SJSA1 (cell line): ENCODE measurements at places on chromosomes 3 and 15. TPM values are rescaled to one million over a fixed set of nuclear protein-coding genes. Genes with fewer than 3 reads are reported as not detected.
A peak's percentile ranks its signal among the peaks of the same experiment; 100 is the strongest.

Gene CCDC191
- total RNA-seq = 0.39 and 7.4 TPM in 2 replicates

Gene FBXW12
- total RNA-seq = not detected in 2 replicates

Gene WNT5A
- 18.6 and 18.8 TPM in 2 replicates for total RNA-seq

DNA sequence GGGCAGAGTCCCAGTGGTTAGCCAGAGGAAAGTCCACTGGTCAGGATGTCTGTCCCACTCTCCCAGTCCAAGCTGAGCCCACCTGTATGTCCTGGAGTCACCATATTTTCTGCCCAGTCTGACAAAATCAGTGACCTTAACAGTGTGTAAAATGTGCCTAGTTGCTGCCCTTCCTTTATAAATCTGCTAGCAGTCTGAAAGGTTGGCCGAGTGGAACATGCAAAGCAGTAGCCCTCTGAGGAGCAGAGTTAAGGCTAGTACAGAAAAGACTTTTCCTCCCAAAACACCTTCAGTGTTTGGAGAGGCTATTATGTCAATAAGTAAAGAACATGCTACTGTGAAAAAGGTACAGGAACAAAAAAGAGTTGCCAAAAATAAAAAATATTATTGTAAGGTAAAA is 15.3 kb downstream of the TTC21A start:
- no peak for DNase-seq

- no peak for DNase-seq
These were observed 169.0 kb downstream of the OPA1 start for GRCh38 chr3:193761969-193762368.

DNA sequence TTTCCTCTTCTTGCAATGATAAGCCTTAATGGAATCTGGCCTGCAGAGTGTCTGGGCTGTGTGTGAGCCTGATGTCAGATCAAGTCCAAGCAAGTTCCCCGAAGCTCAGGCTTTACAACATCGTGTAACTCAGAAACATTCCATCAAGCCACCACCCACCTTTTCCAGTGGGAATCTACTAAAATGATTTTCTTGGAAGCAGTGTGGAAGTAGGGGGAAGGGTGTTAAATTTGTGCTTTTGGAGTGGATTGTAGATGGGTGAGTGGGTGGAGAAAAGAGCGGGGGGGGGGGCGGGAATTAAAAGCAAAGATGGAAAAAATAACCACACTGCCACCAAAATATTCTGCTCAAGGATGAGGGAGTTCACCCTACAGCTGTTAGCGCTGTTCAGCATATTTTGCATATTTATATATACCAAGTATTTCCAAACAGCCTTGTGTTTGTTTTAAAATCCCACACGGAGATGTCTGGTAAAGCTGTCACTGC is 53.6 kb downstream of the VGLL3 start:
- DNase-seq = peak; percentile 35

- DNase-seq = no peak
These were observed 7.6 kb downstream of the NEIL1 start for GRCh38 chr15:75354454-75354853.

DNA sequence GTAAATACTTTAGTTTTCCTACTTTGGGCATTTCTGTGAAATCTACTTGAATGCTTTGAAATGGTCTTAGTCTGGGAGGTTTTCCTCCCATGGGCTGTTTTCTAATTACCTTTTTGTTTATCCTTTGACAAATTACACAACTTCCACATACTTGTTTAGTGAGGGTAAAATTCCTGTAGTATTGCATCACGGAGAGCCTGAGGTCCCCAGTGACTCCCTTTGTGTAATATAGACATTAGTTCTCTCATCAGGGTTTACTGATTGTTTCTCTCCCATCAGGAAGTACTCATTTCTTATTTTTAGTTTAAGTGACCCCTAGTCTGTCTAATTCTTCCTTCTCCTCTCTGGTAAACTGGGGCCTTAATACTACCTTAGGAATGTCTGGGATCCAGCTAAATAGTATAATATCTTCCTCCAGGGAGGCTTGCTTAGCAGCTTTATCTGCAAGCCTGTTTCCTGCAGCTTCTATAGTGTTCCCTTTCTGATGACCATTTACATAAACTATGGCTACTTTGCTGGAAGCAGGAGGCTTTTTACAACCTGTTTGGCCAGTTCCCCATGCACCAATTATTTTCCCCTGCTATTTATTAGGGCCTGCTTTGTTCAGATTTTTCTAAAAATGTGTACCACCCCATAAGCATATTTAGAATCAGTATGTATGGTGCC is 87.2 kb upstream of the XCR1 start:
- peak; percentile 89 for DNase-seq

- no peak for DNase-seq
These were observed 138.9 kb upstream of the SGO1 start for GRCh38 chr3:20324664-20325478.

- no peak for DNase-seq
These were observed 59.9 kb upstream of the MCF2L2 start for GRCh38 chr3:183488343-183488742.

DNA sequence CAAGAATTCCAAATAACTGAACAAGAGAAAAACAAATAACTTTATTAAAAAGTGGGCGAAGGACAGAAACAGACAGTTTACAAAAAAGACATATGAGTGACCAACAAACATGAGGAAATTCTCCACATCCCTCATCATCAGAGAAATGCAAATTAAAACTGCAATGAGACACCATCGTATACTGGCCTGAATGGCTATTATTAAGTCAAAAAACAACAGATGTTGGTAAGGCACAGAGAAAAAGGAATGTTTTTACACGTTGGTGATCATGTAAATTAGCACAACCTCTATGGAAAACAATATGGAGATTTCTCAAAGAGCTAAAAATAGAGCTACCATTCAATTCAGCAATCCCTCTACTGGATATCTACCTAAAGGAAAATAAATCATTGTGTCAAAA is 1260.4 kb upstream of the ALCAM start:
- no peak for DNase-seq

- DNase-seq = no peak
These were observed 483.2 kb upstream of the SGO1 start for GRCh38 chr3:20669184-20669583.

DNA sequence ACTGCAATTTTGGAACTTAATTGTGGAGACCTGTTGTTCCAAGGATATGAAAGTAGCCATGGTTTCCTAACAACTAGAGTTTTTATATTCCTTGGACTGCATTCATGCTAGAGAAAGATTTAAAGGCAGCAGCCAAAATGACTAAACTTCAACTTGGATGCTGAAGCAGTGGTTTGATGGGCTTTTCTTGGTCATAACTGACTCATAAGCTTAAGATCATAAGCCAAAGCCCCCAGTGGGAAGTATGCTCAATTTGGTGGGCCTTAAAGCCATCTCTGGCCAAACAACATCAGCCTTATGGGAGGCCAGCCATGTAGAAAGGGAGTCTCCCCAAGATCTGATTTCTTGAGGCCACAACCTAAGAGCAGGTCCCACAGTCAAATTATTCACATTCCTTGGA is 80.2 kb downstream of the ZNF280D start:
- no peak for DNase-seq

DNA sequence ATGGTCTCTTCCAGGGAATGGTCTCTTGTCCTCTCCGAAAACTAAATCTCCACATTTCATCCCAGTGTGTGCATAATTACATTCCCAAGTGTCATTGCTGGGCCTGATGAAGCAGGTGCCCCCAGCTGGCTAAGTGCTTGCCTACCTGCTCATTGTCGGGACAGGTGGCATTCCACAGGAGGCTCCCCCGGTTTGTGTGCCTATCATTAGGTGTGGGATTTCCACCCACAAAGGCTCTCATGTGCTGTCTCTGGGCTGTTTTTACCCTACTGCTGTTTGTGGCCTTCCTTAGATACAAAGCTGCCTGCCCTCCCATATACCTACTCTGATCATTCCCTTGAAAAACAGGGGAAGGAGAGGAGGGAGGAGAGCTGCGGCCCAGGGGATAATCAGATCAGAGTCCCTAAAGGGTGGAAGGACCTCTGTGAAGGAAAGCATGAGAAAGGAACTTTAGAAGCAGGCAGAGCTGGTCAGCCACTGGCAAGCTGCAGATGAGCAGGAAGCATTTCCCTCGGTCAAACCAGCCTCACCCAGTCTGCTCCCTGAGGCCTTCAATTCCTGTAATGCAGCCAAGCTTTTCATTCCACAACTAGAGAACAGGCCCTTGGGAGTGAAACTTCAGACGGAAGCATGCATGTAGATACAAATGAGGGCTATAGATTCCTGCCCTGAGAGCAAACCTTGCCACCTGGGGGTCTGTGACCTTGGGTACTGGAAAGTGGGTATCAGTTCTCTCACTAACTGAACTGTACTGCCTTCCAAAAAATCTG is 60.7 kb upstream of the HEG1 start:
- no peak for DNase-seq
